Activated CD4-positive, alpha-beta T cell treated with anti-CD3 and anti-CD28 coated beads, Interleukin-10, Interleukin-2, amounts not matched to agents 100 ng/mL and 50 ng/mL, durations not matched to agents 16 hours and 8 hours (primary cell): ENCODE measurements at places on chromosomes 4 and X.

DNA sequence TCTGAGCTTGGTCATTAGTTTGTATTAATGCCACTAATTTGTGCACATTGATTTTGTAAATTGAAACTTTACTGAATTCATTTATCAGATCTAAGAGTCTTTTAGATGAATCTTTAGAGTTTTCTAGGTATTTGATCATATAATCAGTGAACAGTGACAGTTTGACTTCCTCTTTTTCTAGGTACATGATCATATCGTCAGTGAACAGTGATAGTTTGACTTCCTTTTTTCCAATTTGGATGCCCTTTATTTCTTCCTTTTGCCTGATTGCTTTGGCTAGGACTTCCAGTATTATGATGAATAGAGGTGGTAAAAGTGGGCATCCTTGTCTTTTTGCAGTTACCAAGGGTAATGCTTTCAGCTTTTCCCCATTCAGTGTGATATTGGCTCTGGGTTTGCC lies 421.4 kb upstream of the CPXCR1 start:
- no peak for DNase-seq

GRCh38 chr4:167873496-167873895 lies 218.8 kb upstream of the ANXA10 start:
- no peak for DNase-seq

DNA sequence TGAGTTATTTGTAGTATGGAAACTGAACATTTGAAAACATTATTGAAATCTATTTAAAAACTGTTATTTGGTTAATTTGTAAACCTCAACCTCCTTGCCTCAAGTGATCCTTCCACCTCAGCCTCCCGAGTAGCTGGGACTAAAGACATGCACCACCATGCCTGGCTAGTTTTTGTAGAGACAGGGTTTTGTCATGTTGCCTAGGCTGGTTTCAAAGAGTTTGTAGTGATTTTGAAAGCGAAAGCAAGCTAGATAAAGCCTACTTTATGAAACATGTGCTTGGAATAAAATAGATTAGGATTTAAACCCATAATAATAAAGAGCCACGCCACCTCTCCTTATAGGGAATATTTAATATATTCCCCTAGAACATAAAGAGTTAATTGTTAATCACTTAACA lies 23.5 kb downstream of the ARSJ start:
- peak; percentile 11 for DNase-seq

DNA sequence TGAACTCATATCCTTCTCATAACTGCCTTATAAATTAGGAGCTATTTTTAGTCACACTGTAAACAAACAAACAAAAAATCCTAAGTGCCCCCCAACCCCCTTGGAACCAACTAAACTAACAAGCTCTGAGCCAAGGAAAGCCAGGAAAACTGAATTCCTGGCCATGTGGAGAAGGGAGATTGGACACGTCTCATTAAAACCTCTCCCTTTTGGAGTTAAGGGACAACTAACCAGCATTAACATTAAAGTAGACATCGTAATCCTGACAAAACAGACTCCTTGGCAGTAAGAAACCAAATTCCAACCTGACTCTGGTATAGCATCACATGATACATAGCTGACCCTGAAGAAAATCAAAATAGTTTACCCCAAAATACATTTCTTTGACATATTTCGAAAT lies 937.1 kb upstream of the GRIA3 start:
- no peak for DNase-seq

GRCh38 chr4:151486168-151486567 lies 77.2 kb downstream of the FHIP1A start:
- no peak for DNase-seq

DNA sequence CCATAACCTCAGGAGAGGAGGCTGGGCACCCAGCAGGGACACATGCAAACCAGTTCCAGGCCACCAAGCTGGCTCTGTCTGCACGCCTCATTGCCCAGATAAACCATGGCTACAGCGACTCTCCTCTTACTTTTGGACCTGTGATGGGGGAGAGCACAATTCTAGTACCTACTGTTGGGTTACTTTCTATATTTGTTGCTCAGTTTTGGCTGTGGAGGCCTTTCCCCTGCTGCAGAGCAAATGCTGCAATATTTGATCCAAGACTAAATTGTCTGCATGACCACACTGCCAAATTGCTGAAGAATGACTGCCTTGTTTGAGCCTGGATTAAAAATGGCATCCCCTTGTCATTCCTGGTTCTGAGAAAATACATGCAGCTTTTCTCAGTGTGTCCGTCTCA lies 253.5 kb downstream of the ARHGAP10 start:
- no peak for DNase-seq
